ENCODE measurements at places on chromosomes 3 and 15. TPM values are rescaled to one million over a fixed set of nuclear protein-coding genes. Genes with fewer than 3 reads are reported as not detected.

Gene CLEC3B
- total RNA-seq = 0.79 TPM

Gene ESYT3
- 0.28 TPM for total RNA-seq

Gene PSTPIP1
- 0.42 TPM for total RNA-seq

Gene MASP1
- total RNA-seq = not detected

Gene TIMP4
- not detected for total RNA-seq

Gene PCLAF
- 31.2 TPM for total RNA-seq

Gene COL6A5
- total RNA-seq = not detected

Gene ZNF385D
- total RNA-seq = not detected

Gene MST1
- total RNA-seq = 4.2 TPM

Data from airway epithelial cell (primary cell).